ENCODE measurements at places on chromosomes 5 and 9.

DNA sequence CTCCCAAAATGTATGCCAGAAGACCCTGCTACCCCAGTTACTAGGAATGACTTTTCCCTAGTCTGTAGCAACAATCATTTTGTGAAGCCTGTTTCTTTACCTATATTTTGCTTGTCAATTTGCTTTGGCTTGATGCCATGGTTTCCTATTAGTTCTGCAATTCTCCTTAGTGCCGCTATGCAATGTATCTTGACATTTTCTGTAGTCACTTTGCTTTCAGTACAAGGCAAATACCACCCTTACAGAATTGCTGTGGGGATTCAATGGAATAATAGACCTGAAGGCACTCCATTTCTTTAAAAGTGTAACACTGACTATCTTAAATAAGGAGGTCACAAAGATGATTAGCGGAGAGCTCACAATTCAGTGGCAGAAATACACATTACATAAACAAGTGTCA is 291.1 kb downstream of the NR2F1-AS1 start:
- no peak for DNase-seq

- no peak for DNase-seq
These were observed 38.3 kb upstream of the SMAD5 start for GRCh38 chr5:136094189-136094912.

GRCh38 chr9:85310573-85310972 is 431.2 kb downstream of the AGTPBP1 start:
- DNase-seq: no peak

DNA sequence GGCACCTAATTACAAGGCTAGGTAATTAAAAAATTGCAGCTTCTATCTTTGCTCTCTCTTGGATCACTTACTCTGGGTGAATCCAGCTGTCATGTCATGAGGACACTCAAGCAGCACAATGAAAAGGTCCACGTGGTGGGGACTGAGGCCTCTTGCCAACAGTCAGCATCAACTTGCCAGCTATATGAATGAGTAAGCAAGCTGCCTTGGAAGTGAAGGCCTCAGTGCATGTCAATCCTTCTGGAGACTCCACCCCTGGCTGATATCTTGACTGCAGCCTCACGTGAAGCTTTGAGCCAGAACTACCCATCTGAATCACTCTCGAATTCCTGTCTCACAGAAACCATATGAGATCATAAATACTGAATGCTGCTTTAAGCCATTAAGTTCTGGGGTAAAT is 140.5 kb downstream of the SNX18 start:
- peak; percentile 71 for DNase-seq

GRCh38 chr5:38265546-38266179 is 7.3 kb downstream of the EGFLAM start:
- peak; percentile 83 for DNase-seq

DNA sequence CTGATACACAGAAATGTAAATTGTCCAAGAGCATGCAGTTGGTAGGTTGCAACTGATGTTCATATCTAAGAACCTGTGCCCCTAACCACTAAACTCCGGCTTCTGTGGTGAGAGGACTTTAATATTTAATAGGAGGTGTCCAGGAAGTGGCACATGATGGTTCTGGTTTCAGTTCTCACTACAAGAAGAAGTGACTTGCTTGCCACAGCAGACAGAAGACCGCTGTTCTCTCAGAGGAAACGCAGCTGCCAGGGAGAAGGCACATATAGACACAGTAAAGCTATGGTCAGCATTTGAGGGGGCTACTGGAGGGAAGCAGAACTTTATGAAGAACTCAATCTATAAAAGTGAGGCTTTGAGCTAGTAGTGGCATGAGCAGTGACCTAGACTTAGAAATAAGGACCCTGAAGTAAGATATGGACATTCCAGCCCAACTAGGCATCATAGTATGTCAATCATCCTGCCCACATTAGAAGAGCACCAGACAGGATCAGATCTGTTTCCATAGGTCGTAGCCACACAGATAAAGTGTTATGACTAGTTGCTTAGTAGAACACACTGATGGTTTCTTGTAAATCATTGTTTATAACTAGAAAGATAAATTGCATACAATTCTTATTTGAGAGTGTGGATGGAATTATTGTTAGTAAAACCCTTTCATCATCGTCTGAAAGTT is 36.4 kb upstream of the DAB2 start:
- no peak for DNase-seq

- DNase-seq: no peak
These were observed 1.9 kb downstream of the MLANA start for GRCh38 chr9:5892456-5893133.

DNA sequence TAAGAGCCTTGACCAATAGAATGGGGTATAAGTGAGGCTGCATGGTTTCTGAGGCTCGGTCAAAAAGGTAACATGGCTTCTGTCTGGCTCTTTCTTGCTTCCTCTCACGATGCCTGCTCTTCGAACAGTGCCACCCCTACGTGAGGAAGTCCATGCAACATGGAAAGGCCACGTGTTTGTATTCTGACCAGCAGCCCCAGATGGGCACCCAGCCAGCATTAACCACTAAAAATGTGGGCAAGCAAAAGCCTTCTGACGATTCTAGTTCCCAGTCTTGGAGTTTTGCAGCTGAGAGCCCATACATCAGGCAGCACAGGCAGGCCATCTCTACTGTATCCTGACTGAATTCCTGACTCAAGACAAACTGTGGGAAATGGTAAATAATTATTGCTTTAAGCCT is 24.2 kb upstream of the NREP start:
- DNase-seq: peak; percentile 88

DNA sequence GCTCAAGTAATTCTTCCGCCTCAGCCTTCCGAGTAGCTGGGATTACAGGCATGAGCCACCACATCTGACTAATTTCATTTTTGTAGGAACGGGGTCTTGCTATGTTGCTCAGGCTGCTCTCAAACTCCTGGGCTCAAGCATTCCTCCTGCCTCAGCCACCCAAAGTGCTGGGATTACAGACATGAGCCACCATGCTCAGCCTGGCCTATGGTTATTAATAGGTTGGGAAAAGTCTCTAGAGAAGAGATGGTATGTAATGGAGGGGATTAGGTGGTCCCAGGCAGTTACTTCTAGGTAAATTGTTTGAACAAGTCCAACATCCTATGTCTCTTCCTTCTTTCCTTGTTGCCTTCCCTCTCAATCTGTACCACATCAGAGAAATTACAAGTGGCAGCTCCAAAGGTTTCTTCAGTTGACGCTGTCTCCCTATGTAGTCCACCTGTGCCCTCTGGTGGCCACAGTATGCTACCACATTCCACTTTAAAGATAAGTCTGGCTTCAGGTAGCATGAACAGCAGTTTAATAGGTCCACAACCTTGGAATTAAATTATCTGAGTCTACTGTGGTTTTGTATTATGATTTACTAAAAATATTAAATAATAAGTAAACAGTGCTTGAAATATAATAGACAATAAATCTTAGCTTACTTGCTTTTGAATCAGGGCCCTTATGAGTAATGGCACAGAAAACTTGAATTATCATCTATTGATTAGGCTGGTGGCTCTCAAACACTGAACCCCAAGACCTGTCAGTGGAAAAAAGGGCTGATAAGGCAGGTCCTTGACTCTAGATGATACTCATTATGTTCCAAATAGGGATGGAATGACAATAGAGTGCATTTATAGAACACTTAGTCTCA is 9.7 kb downstream of the TIGD6 start:
- peak; percentile 87 for DNase-seq

DNA sequence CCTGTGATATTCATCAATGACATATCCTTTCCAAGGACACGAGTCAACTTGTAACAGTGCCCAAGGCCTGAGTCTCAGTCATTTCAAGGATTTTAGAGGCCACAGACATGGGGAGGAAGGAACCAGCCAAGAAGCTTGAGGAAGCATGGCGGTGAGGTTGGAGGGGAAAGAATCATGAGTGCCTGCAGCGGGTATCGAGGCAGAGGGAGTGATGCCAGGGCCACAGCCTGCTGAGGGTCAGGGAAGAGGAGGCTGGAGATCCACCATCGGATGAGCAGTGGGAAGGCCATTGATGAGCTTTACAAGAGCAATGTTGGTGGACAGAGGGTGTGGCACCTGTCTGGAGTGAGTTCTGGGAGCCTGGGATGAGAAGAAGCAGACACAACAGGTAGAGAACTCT is 88.5 kb upstream of the IER5L start:
- no peak for DNase-seq

DNA sequence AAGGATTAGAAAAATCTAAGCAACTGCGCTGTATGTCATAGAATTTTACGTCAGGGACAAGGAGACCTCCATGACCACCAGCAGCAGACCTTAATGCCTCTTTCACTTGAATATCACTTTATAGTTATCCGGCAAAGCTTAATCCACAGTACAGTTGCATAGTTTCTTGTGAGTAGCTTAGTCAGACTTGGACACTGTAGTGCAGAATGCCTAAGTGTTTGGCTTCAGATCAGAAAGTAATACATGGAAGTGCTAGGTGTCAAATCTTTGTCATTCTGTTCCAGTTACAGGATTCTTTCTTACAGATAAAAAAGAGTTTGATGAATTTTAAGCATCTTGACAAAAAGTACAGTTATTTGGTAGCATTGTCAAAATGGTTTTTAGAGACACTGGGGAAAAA is 239.9 kb upstream of the PAPPA start:
- DNase-seq: peak; percentile 58

DNA sequence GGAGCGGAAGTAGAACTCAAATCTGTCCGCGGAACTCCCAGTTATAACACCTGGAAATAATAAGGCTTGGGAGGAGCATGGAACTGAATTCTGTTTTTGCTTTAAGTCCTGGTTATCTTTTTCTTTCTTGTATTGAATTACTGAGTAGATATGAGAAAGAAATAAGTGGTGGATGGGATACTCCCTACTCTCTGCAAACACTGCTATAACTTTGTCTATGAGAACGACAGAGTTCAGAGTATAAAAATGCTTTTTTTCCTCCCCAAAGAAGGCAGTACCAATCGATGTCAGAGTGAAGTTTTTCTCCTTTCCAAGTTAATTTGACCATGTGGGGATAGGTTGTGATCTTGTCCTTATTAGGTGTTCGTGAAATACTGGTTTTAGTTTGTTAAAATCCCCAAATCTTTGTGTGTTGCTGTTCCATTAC is 1.2 kb downstream of the RIC1 start:
- peak; percentile 62 for DNase-seq

GRCh38 chr5:86814907-86815306 is 197.2 kb downstream of the COX7C start:
- DNase-seq: no peak

Data from astrocyte of the hippocampus (primary cell).